Stimulated activated CD4-positive, alpha-beta T cell treated with anti-CD3 and anti-CD28 coated beads, Interleukin-4, amount 100 ng/mL, for 4 hours (primary cell): ENCODE measurements at places on chromosomes 13 and 19.

DNA sequence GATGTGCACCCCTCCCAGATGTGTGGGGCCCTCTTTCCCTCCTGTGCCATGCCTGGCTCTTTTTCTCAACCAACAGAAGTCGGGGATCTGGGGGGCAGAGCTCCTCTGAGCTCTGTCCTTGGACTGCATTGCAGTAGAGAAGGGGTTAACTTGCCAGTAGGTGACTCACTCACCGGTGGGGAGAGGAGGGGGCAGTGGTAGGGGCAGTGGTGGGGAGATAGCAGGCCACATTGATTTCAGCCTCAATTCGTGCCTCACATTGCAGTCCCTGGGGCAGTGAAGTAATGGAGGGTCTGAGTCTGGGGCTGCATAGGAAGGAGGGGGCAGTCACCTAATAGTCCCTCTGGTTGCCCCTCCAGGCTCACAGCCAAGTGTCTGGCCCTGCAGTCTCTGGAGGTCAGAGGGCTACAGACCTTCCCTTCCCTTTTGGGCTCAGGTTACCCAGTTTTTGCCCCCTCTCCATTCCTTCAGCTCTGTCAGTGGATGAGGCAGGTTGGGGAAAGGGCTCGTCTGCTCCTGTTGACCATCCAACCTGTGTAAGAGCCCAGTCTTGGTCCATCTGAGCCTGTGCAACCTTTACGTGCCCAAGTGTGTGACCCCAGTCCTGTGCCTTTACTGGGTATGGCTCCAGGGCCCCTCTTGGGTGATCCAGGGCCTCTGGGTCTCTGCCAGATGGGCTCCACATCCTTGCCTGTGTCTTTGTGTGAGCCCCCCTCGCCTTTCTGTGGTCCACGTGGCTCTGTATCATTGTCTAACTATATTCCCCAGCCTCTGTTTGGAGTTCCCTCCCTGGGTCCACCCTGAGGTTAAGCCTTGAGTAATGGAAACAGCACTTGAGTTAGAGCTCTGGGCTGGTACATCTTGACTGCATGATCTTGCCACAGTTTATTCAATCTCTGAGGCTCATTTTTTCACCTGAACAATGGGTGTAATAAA is 13.0 kb downstream of the CIC start:
- no peak for DNase-seq

GRCh38 chr13:77786695-77787287 is 89.3 kb downstream of the SLAIN1 start:
- DNase-seq, result no peak

GRCh38 chr19:4098493-4098892 is 25.4 kb downstream of the MAP2K2 start:
- no peak for DNase-seq

DNA sequence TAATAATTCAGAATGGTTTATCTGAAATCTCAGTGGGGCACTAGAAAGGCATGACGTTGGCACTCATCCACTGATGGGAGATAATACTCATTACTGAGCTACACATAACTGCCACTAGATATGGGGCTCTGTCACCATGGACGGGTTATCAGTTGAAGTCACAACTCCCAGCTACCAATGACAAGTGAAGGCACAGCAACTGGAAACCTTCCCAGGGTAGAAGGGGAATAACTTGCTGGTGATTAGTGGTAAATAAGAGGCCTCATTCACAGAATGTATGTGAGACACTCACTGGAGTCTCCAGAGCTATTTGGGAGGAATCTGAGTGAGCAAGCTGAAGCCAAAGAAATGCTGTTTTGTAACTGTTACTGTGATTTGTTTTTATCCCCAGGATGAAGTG is 249.6 kb downstream of the ENOX1 start:
- no peak for DNase-seq

- no peak for DNase-seq
These were observed 31.3 kb upstream of the ZMYM2 start for GRCh38 chr13:19927117-19927748.

DNA sequence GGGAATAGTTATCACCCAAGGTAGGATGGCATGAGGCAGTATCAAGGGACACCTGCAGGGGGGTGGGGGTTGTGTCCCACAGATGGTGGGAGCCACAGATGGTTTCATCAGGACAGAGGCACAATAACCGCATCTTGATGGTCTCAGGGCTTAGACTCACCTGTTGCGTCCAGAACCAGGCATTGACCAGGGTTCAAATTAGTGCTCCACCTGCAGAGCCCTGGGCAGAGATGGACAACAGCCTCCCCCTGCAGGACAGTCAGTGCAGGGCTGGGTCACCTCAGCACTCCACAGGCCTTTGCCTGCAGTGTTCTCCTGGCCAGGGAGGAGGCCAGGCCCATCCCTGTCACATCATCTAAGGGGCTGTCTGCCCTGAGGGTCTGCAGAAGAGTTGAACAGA is 14.5 kb upstream of the CEACAM1 start:
- DNase-seq, result no peak

DNA sequence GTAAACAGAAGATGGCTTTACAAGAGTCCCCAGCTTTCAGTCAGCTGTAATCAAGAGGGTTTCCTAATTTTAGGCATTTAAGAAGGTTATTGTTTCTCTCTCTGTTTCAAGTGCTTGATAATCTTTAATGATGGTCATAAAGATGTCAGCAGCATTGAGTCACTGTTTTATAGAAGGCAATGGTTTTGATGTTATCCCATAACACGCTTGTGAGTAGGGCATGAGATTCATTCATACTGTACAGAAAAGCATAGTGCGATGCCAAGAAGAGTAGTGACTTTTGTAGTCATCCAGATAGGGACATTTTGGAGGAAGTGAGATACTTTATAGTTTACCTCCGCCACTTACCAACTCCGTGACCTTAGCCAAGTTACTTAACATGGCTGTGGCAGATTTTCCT is 364.2 kb upstream of the SLC10A2 start:
- DNase-seq, result no peak

GRCh38 chr13:70407486-70407885 is 299.2 kb upstream of the KLHL1 start:
- DNase-seq, result no peak

- no peak for DNase-seq
These were observed 12.0 kb upstream of the FBXL3 start for GRCh38 chr13:77038907-77039480.

GRCh38 chr19:2716722-2717637 is 4.2 kb downstream of the DIRAS1 start:
- DNase-seq, result no peak

GRCh38 chr19:2594319-2594718 is 108.2 kb downstream of the GNG7 start:
- no peak for DNase-seq

DNA sequence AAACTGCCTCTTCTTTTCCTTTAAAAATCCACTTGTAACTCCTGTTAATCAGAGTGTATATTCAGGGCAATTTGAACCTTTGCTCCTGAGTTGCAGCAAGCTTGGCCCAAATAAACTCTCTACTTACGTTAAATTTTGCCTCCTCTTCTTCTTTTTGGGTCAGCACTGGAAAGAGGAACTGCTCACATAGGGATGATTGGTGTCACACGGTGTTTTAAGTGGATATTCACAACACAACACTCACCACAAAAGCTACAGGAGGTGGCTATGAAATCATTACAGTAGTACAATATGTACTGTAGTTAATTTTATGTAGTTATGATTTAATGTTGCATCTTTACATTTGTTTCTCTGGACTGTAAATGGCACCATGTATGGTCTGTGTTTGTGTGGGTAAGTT is 96.8 kb upstream of the DOCK9 start:
- no peak for DNase-seq

GRCh38 chr19:29293736-29294342 is 80.9 kb upstream of the UQCRFS1 start:
- no peak for DNase-seq

- no peak for DNase-seq
These were observed 12.4 kb upstream of the CNFN start for GRCh38 chr19:42402376-42403116.

- DNase-seq, result no peak
These were observed 43.6 kb upstream of the ZNF681 start for GRCh38 chr19:23802290-23802689.

DNA sequence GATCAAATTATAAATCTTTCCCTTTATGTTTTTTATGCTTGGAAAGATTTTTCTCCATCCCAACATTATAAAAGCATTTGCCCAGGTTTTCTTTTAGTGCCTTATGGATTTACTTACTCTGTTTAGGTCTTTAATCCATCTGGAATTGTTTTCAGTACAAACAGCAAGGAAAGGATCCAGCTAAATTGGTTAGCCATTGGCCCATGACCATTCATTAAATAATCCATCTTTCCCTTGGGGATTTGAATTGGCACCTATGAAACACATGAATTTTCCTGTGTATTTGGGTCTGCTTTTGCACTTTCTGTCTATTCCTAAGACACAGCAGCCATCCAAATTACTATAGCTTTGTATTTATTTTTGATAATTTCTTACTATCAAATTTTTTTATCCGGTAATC is 28.8 kb upstream of the SHKBP1 start:
- DNase-seq, result no peak

- no peak for DNase-seq
These were observed 18.4 kb upstream of the RUBCNL start for GRCh38 chr13:46405457-46405856.

DNA sequence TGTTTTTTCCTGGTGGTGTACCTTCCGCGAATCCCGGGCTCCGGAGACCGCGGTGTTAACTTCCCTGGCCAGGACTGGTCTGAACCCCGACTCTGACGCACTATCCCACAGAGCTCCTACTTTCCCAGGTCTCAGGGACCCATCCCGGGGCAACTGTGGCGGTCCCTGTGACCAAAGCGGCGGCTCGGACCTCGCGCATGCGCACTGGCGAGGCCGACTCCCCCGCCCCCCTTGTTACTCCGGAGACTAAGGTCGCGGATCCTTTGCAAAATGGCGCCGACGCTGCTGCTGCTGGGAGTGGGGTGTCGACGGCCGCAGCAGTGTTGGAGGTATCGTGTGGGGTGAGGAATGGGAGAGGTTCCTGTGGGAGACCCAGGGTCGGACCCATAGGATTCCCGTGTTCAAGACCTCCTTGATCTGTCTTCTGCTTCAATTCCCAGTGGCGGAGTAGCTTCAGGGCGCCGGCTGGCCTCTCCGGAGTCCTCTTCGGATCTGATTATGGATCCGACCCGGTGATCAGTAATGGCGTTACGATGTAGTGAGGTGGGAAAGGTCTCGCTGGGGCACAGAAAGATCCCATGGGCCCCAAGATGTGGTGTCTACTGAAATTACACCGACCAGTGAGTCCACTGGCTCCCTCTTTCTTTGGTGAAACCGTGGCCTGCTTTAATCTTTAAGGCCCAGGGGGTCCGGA is 66.6 kb upstream of the ZNF527 start:
- no peak for DNase-seq

GRCh38 chr19:39531834-39532232 is 819 bp downstream of the EID2B start:
- no peak for DNase-seq

GRCh38 chr19:46704379-46705076 is 12.4 kb downstream of the PRKD2 start:
- peak; percentile 92 for DNase-seq

DNA sequence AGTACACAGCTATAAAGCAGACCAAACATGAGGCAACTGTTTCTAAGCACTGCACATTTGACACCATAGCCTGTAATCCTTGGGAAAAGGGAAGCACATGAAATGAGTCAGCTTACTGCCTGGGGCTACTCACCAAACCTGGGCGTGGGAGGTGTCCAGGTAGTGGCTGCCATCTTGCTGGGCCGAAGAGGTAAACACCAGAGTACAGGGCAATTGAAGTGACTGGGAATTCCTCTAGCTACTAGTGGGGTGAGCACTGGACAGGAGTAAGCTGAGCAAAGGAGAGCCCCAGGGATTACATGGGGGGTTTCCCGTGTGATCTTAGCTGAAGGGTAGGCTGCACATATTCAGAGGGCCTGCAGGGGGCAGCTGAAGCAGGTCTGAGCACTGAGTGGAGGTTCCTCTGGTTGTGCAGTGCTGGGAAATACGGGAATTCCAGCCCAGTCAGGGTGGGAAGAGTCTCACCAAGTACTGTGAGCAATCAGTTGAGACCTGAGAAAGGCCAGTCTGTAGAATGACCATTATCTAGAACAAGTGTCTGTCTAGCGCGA is 140.5 kb downstream of the SLC7A1 start:
- DNase-seq, result no peak

DNA sequence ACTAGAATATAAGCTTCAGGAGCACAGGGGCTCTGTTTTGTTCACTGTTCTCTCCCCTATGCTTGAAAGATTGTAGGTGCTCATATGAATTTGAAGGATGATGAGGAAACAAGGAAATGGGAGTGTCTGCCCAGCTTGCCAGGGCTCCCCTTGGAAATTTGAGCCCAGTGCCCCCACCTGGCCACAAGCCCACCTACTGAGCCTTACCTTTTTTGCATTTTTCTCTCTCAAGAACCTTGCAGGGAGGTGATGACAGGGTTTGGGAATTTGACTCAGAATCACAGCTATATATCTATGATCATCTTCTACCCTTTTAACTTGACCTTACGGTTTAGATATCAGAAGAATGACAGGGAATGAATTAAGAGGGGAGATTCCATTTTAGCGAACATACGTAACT is 33.8 kb downstream of the SERP2 start:
- no peak for DNase-seq

GRCh38 chr19:10858204-10858828 is 10.1 kb downstream of the C19orf38 start:
- no peak for DNase-seq

DNA sequence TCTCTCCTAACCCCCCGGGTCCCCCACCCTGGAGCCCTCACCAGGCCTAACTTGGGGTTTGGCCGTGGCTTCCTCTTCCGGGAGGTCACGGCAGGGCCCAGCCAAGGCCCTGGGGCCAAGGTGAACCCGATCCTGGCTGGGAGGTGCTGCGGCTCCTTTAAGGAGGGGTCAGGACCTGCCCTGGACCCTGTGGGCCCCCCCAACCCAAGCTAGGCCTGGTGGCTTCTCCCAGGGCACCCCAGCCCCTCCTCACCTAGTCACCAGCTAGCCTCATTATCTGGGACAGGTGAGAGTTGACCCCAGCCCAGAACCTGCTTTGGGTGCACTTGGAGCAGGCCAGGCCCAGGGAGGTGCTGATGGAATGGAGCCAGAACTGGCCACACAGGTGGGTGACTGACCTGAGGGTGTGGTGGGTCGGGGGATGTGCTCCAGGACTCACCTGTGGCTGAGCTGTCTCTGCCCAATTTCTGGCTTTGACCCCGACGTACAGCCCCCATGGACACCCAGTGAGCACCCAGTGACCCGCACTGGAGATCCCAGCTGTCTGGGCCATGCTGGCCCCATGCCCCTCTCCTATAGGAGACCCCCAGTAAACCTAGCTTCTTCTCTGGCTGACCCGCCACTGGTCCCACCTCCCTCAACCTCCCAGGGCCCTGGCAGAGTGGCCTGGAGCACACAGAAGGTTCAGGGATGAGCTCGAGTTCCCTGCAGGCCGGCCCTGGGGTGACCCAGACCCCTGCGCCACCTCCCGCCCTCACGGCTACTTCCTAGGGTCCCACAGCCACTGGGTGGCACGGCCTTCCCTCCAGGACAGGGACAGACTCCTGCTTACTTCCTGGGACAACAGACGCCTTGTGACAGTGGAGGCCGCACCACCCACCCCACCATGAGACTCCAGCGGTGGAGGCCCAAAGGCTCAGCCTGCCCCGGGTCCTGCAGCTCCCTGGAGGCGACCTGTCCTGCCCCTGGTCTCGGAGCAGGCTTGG is 6.7 kb upstream of the MKNK2 start:
- no peak for DNase-seq
